ENCODE measurements at places on chromosomes 4 and X.
A peak's percentile ranks its signal among the peaks of the same experiment; 100 is the strongest.

DNA sequence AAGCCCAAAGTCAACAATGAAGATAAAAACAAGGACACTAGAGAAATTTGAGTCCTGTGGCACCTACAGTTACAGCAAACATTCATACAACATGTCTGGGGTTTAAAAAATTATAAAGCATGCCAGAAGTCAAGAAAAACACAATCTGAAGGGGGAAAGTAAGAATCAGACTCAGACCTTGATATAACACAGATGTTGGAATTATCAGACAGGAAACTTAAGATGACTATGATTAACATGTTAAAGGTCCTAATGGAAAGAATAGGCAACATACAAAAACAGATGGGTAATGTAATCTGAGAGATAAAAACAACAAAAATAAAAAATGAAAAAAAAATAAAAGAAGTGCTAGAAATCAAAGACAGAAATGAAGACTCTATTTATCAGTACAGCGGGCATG lies 446.5 kb downstream of the SPRY1 start:
- DNase-seq = no peak

GRCh38 chr4:156970501-156971164 lies 966 bp downstream of the PDGFC start:
- DNase-seq = no peak

DNA sequence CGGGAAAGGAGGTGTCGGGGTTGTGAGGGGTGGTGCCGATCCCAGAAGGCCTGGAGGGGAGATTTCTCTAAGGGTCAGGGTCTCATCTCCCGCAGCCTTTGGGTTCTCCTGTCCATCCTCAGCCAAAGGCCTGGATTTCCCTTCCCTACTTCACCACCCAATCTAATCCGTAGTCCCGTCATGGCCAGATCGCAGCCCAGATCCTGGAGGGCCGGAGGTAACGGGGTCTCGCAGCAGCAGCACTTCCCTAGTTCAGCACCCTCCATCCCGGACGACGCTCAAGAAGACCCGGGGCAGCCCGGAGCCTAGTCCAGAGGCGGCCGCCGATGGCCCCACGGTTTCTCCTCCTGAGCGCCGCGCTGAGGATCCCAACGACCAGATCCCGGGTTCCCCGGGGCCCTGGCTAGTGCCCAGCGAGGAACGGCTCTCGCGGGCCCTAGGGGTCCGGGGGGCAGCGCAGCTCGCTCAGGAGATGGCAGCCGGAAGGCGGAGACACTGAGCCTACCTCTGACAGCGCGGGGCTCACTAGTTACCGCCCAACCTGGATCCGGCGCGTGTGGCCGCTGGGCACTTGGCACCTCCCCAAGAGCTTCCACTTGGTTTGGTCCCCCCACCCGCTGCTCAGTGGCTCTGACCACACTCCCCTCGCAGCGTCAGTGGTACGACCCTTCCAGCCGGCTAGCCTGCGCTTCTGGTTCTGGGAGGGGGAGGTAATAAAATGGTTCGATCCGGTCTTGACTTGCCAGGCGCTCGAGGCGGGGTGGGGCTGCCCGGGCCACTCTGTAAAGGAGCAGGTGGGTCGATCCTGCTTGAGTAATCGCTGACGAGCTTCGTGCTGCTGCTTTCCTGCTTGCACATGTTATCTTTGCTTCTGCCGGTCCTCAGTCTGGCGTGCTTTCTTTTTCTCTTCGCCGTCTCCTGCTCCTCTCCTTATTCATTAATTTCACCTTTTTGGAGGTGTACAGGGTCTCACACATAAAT lies 3.6 kb downstream of the MAGIX start:
- DNase-seq = peak; percentile 85

DNA sequence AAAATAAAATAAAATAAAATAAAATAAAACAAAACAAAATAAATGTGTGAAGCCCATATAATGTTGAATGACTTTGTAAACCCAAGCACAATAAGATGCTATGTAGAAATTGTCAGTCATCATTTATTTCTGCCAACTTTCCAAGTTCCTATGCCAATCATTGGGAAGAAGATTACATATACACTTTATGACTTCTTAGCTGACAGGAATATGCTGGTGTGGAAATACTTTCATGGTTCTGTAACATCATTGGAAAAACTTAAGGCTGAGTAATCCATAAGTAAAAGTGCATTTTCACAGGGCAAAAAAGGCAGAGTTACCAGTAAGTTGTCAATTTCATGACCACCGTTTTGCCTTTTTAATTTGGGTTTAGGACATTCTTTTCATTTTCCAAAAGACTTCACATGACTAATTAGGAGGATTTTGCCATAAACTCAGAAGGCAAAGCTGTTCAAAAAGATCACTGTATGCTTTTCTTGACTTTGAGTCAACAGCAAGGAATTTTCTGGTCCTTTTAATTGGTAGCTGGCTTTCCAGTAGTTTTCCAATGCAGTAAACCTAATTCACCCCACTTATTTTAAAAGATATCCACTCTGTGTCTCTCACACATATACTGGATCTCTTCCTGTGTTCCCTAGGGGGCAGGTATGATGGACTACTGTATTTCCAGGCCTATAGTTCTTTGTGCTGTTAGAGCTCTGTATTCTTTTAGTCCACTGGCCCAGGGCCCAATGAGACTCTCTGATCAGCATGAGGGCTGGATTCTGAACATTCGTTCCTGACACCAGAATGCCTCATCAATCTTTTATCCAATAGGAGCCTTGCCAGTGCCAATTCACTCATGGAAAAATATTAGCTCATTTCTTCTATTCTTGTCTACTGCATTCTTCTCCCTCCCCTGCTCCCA lies 26.2 kb upstream of the SCRG1 start:
- no peak for DNase-seq

GRCh38 chrX:132671229-132671641 lies 182.4 kb upstream of the MBNL3 start:
- DNase-seq = no peak

- no peak for DNase-seq
These were observed 54.6 kb downstream of the RELL1 start for GRCh38 chr4:37631551-37631950.

- DNase-seq = no peak
These were observed 31.3 kb downstream of the CXCL13 start for GRCh38 chr4:77636902-77637301.

- DNase-seq = no peak
These were observed 235.3 kb downstream of the AR start for GRCh38 chrX:67779099-67779498.

DNA sequence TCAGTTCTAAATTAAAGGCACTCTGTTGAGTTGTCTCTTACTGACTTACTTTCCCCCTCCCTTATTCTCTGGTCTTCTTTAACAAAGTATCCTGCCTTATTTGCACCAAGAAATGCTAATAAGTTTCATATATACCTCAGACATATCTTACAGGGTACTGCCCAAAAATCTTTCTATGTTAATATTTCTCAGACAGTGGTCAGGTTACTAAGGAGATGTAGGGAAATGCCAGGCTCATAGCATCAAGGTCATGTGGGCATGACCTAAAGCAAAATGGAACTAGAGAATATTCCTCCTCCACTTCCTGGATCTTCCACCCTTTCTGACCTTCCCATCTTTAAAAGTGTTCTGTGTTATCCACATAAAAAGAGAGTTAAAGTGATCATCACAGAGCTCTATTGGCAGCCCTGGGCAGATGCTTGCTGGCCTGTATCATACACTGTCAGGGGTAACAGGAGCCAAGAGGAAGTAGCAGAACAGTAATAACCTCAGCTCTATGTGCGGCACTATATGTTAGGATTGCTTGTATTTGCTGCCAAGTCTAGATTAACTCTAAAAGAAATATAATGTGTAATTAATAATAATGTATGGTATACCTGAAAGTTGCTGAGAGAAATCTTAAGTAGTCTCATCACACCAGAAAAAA lies 74.3 kb downstream of the IQCM start:
- no peak for DNase-seq

GRCh38 chr4:65624651-65625050 lies 45.6 kb downstream of the EPHA5 start:
- DNase-seq = no peak

- no peak for DNase-seq
These were observed 93.1 kb downstream of the PCDH19 start for GRCh38 chrX:100316987-100317386.

DNA sequence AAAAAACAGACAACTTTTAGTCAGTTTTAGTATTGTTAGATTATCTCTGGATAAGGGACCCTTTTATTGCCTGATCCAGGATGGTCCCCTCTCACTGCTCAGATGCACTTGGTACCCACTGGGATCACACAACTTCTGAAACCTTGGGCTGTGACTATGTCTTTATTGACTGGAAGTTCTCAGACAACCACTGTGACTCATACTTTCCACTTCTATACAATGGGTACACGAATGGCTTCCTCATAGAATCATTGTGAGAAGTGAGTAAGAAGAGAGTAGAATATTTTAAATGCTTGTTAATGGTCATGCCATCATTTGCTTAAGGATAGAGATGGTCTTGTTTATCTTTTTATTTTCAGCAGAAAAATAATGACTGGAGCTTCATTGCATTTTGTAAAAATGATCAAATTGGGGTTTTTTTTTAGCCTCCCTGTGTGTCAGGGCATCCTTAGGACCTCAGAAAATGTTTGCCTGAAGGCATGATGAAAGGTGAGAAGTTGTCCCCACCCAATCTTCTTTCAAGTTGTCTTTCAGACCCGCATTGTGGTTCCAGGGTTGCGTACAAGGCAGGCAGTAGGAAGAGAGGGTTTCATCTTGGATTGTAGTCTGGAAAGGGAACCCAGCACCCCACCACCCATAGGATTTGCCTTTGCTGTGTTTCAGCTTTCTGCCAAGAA lies 115.1 kb downstream of the CPEB2 start:
- no peak for DNase-seq

GRCh38 chr4:33091961-33092360 lies 2371.8 kb downstream of the PCDH7 start:
- no peak for DNase-seq

GRCh38 chrX:153486171-153486570 lies 8.6 kb upstream of the BGN start:
- no peak for DNase-seq

- no peak for DNase-seq
These were observed 538.6 kb downstream of the ANKRD50 start for GRCh38 chr4:124173912-124174311.

DNA sequence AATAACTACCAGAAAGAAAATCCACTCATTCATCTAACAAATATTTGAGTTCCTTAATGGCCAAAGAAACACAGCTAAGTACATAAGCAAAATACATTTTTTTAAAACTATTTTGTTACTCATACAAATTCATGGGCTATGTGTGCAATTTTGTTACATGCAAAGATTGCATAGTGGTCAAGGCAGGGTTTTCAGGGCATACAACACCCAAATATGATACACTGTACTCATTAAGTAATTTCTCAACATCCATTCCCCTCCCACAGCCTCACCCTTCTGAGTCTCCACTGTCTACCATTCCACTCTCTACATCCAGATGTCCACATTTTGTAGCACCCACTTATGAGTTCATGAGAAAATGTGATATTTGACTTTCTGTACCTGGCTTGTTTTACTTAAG lies 58.2 kb downstream of the BRWD3 start:
- no peak for DNase-seq

DNA sequence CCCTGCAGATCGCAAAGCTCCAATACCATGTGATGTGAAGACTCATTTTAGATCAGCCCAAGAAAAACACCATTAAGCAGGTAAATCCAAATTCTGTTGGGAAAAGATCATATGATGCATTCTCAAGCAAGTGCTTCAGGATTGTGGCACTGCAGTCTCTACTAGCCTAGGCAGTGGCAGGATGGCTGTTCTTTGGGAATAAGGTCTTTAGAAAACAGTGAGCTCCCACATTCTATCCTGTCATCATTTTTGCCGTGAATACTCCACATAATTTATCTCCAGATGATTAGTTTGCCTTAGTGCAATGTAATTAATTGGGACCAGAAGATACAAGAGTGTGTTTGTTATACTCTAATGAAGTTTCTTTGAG lies 18.9 kb downstream of the SORBS2 start:
- DNase-seq = no peak

- no peak for DNase-seq
These were observed 152.8 kb downstream of the RASL11B start for GRCh38 chr4:53014881-53015280.

DNA sequence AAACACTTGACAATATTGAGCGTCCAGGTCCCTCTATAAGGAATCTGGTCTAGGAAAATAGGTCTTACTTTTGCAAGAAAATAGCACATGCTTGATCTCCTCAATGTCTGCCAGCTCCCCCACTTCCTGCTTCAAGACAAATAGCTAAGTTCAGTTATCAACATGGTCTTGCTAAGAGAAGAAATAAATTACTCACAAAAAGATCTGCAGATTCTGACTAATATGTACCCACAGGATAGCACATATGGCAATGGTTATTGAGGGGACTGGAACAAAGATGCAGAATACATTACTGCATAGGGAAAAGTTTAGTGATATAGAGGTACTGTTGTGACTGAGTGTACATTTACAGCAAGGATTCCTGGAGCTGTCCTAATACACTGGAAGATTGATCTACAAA lies 457.5 kb upstream of the GRID2 start:
- no peak for DNase-seq

GRCh38 chr4:53716011-53716410 lies 124.7 kb upstream of the LNX1 start:
- DNase-seq = no peak

- DNase-seq = no peak
These were observed 1372.9 kb downstream of the TECRL start for GRCh38 chr4:63036159-63036866.

DNA sequence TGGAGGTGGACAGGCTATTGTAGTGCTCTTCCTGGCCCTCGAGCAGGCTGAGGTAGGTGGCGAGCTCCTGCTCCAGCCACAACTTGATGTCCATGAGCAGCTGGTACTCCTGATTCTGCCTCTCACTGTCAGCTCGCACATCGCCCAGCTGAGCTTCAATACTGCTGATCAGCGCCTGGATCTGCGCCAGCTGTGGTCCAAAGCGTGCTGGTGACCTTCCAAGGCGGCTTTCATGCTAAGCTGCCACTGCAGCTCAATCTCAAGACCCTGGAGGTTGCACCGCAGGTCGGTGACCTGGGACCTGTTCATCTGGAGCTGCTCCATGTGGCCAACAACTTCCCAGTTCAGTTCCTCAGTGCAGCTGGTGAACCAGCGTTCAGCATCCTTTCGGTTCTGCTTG lies 31.2 kb downstream of the LRIT3 start:
- DNase-seq = no peak

- DNase-seq = no peak
These were observed 41.6 kb upstream of the UGT2B7 start for GRCh38 chr4:69054578-69055200.

- DNase-seq = no peak
These were observed 51.6 kb upstream of the SETD7 start for GRCh38 chr4:139607502-139608060.

GRCh38 chrX:47456080-47456479 lies 26.9 kb downstream of the ZNF41 start:
- no peak for DNase-seq

- no peak for DNase-seq
These were observed 452.3 kb downstream of the MID1IP1 start for GRCh38 chrX:39253551-39253950.

All from stimulated activated naive CD8-positive, alpha-beta T cell treated with anti-CD3 and anti-CD28 coated beads, Interleukin-15, amount 100 ng/mL, for 72 hours (primary cell).